ENCODE measurements at places on chromosomes 13 and 19.
A peak's percentile ranks its signal among the peaks of the same experiment; 100 is the strongest.

- no peak for DNase-seq
These were observed 2.0 kb downstream of the EVI5L start for GRCh38 chr19:7832009-7832408.

DNA sequence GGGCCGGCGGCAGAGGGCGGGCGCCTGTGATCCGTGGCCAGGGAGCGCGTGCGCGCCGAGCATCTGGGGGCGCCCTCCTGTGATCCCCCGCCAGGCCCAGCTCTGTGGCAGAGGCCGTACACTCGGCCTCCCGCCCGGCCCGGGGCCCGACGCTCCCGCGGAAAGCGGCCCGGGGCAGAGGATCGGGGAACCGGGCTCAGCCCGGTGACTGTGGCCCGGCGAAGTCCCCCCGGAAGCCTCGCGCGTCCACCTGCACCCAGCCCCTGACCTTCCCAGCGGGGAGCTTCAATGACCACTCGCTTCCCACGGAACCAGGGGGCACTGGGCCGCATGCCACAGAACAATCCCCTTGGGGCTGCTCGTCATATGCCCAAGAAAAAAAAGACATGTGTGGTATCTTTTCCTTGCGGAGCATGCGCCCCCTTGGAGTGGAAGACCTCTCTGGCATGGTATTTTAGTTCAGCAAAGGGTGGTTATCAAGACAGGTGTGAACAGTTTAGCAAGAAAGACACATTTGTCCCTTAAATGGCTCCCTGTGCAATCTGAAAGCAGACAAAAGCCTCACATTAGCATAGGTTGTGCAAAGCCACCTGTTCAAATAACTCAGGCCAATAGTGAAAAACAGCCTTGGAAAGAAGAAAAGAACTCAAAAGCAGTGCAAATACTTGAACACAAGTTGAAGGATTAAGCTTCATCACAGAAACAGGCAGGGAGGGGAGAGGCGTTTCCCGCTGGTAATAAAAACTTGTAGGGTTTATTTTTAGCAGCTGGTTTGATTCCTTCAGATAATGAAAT lies 290.9 kb upstream of the SOX21 start:
- no peak for DNase-seq

DNA sequence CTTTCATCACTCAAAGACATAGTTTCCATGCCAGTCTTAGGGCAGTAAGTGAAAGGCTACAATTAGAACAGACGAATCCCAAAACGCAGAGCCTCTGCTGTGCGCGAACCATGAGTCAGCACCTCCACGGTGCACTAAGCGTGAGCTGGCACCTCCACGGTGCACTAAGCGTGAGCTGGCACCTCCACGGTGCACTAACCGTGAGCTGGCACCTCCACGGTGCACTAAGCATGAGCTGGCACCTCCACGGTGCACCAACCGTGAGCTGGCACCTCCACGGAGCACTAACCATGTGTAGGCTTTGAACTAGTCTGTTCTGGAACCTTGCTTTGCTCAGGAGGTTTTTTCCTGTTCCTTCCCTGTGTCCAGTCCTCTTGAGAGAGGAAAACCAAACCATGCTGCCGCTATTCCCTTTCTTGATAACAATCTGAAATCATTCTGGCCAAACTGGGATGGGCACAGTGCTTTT lies 120.6 kb downstream of the IRS2 start:
- no peak for DNase-seq

- no peak for DNase-seq
These were observed 71.8 kb downstream of the GADD45B start for GRCh38 chr19:2547721-2548120.

GRCh38 chr19:8305798-8306197 lies 2.4 kb downstream of the CD320 start:
- no peak for DNase-seq

- DNase-seq: peak; percentile 83
These were observed 2.1 kb upstream of the CIRBP start for GRCh38 chr19:1266916-1267476.

GRCh38 chr13:99407906-99408702 lies 93.2 kb upstream of the TM9SF2 start:
- no peak for DNase-seq

- DNase-seq: no peak
These were observed 24.9 kb downstream of the MPND start for GRCh38 chr19:4368128-4368820.

DNA sequence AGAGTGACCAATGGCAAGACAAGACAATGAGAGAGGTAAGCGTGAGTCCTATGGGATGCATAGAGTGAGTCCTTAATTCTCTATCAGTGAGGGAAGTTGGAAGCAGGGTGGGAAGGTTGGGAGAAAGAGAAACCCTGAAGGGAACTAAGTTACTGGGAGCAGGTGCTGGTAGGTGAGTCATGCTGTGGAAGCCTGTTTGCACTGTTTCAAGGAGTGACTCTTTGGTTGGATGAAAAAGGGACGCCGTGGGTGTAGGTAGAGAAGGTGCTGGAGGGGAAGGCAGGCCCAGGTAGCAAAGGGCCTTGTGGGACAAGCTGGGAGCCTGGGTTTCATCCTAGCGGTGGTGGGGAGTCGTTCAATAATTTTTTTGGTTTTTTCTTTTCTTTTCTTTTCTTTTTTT lies 21.9 kb downstream of the IGFL1 start:
- DNase-seq: no peak

- no peak for DNase-seq
These were observed 23.4 kb downstream of the PIAS4 start for GRCh38 chr19:4030981-4031380.

- peak; percentile 96 for DNase-seq
These were observed 3.4 kb downstream of the TPGS1 start for GRCh38 chr19:510606-511100.

- no peak for DNase-seq
These were observed 295.1 kb upstream of the SLITRK5 start for GRCh38 chr13:87376081-87376480.

DNA sequence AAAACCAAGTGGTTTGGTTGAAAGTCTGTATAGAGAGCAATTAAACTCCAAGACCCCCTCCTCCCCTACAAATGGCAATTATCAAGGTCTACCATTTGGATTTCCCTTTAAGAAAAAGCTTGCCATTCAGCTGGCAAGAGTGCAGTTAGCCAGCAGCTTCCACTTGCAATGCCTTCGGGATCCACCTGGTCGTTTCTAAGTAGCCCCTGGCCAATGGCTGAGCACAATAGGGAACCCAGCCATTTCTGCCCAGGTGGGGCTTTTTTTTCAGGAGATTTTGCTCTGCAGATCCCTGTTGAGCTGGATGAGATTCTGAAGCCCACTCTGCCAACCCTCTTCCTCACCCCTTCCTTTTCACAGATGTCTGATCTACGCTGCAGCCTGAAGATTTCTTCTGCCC lies 26.3 kb downstream of the TGDS start:
- DNase-seq: no peak

- DNase-seq: no peak
These were observed 195.6 kb downstream of the KCTD12 start for GRCh38 chr13:76690611-76691010.

DNA sequence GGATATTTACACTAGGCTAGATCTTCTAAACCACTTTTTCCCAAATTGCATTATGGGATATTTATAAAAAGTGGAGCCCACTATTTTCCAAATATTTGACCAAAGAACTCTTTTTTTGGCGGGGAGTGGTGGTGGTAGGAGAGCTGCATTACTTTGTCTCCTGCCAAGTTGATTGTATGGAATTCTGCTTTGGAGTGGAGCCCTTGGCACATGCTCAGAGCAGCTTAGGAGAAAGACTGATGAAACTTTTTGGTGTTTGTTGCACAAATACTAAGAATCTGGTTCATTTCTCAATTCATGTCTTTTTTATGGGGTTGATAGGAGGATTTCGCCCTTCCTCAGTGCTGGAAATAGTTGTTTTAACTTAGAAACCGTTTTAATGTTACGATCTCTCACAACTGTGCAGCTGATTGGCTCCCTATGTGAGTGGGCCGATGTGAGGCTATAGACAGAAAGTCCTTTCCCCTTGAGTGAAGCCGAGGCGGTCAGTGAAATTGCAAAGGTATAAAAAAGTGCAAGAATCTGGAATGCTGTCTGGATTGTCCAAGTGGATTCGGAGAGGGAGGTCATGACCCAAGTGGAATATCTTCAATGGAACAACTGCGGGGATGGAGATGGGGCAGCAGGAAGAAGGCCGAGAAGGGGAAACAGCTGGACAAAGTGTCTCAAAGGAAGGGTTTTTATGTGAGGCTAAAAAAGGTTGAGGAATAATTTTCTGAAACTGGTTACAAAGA lies 415.9 kb downstream of the FGF9 start:
- no peak for DNase-seq

GRCh38 chr13:30009411-30009810 lies 159.0 kb upstream of the UBL3 start:
- DNase-seq: no peak

GRCh38 chr19:37078717-37079032 lies 442 bp downstream of the ZNF420 start:
- DNase-seq: no peak

GRCh38 chr19:9883231-9883758 lies 48.2 kb downstream of the PIN1 start:
- no peak for DNase-seq

- DNase-seq: no peak
These were observed 8.3 kb downstream of the PIAS4 start for GRCh38 chr19:4015705-4016402.

DNA sequence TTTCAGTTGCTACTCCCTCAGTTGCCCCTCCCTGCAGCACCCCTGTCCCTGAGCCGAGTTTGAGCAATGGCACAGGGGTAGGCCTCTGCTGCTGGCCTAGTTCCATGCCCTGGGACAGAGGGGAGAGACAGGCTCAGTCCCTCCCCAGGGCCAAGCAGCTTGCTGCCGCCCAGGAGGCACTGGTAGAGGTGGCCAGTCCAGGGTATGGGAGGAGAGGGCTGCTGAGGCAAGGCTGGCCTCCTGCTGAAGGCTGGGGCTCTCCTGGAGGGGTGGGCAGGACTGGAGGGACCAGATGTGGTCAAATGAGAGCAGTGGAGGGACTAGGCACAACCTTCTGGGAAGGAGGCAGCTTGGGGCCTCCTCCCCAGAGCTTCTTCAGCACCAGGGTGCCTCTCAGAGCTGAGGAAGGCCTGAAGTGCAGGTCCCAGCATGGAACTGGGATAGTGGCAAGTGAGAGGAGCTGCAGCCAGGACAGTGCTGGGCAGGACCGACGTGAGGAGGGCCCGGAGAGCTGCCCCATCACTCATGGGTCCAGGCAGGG lies 29.8 kb upstream of the VSTM2B start:
- DNase-seq: no peak

- DNase-seq: no peak
These were observed 28.3 kb downstream of the CEBPA start for GRCh38 chr19:33273881-33274662.

GRCh38 chr13:96248103-96248502 lies 158.2 kb downstream of the HS6ST3 start:
- DNase-seq: no peak

- no peak for DNase-seq
These were observed 22.6 kb upstream of the MTIF3 start for GRCh38 chr13:27472941-27473340.

DNA sequence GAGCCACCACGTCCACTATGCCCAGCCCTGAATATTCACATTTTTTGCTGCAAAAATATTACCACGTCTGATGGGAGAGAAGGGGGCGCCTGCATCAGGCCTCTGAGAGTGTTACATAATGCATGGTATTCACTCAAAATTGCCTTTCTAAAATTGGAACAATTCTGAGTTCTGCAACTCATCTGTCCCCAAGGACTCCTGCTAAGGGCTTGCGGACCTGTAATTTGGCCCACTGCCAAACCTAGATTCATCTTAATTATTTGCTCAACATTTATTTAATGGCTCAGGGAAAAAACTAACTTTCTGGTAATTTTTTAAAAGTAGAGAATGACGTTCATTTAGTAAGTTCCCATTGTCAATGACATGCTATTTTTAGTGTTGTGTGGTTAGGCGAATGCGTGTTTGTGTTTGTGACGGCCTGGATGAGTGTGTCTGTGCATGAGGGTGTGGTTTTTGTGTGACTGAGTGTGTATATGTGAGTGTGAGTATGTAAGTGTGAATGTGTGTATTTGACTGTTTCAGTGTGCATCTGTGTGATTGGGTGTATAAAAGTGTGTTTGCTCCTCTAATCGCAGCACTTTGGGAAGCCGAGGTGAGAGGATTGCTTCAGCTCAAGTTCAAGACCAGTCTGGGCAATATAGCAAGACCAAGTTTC lies 8.8 kb downstream of the INAFM1 start:
- peak; percentile 89 for DNase-seq

GRCh38 chr13:22964245-22964966 lies 216.4 kb upstream of the SGCG start:
- no peak for DNase-seq

GRCh38 chr13:81568824-81569223 lies 1227.9 kb upstream of the SPRY2 start:
- no peak for DNase-seq

GRCh38 chr19:3801412-3802096 lies 15.4 kb upstream of the MATK start:
- DNase-seq: no peak

DNA sequence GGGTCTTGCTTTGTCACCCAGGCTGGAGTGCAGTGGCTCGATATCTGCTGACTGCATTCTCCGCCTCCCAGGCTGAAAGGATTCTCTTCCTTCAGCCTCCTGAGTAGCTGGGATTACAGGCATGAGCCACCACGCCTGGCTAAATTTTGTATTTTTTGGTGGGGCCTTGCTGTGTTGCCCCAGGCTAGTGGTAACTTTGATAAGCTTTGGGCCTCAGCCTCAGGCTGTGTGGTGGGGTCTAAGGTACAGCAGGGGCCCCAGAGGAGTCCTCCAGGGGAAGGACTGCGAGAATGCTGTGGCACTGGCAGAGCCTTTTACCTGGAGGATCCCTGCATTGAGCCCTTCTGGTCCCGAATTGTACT lies 7.2 kb downstream of the DOT1L start:
- no peak for DNase-seq

GRCh38 chr13:20197361-20197834 lies 4.7 kb upstream of the GJB2 start:
- DNase-seq: peak; percentile 86

GRCh38 chr13:38538422-38538821 lies 148.5 kb upstream of the FREM2 start:
- DNase-seq: no peak

DNA sequence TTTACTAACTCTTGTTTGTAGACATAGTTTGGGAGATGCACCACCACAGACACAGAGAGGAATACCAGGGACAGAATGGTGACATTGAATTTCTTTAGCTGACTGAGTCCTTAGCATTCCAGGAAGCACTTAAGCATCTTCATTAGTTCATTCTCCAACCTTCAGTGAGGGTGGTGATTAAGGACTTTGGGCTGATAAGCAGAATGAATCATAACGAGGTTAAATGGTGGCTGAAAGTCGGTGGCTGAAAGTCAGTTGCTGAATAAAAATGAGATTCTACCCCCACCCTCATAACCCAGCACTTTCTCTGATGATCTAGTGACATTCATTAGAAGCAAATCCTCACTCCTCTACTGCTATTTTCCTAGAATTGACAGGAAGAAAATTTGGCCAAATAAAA lies 10.6 kb downstream of the PCDH8 start:
- DNase-seq: peak; percentile 12

- DNase-seq: peak; percentile 79
These were observed 35.9 kb downstream of the OXGR1 start for GRCh38 chr13:96958286-96958891.

GRCh38 chr19:55605207-55605636 lies 225 bp upstream of the ZNF865 start:
- DNase-seq: peak; percentile 100

GRCh38 chr13:69857183-69857821 lies 250.3 kb upstream of the ATXN8OS start:
- DNase-seq: peak; percentile 85

- no peak for DNase-seq
These were observed 60.4 kb downstream of the MYO9B start for GRCh38 chr19:17136021-17136420.
